ENCODE measurements at places on chromosomes 6 and 20.

DNA sequence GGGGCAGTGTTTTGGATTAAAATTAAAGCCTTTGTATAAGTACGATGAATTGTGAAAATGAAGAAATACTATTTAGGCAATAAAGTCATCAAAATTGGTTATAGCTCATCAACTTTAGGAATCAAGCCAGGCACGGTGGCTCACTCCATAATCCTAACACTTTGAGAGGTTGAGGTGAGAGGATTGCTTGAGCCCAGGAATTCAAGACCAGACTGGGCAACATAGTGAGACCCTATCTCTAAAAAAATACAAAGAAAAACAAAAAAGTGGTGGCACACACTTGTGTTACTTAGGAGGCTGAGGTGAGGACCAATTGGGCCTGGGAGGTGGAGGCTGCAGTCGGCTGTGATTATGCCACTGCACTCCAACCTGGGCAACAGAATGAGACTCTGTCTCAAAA is 8.5 kb upstream of the RHAG start:
- H3K36me3 ChIP-seq: no peaks in the 10 kb centered on the region
- H3K4me3 ChIP-seq: no peak overlapping the region
- no peak overlapping the region for H3K27ac ChIP-seq
- no peaks in the 10 kb centered on the region for H3K4me1 ChIP-seq
- DNase-seq: no peak

DNA sequence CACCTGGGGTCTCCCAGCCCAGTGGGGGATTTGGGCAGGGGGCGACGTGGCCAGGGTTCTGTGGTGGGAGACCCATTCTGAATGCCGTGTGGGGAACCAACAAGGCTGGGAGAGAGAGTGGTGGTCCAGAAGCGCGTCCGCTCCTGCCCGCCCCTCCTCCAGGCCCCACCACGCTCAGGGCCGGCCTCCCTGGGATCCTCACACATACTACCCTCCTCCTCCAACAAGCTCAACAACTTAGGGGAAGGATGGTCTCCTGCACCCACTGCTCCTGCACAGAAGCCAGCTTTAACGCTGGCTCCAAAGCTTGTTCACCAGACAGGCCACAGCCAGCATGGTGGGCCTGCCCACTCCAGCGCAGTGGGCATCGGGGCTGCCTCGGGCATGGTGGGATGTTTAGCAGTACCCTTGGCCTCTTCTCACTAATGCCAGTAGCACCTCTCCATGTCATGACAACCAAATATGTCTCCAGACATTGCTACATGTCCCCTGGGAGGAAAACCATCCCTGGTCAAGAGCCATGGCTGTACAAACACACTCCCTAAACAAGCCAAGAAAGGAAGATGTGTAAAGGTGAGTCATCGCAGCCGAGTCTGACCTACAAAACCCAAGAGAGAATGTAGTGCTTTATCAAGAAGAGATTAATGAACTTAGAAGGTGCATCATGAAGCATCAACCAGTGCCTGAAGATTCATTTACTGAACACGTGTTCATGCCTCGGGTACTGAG is 75.7 kb downstream of the BMP7 start:
- H3K27ac ChIP-seq: no peak overlapping the region
- no peak overlapping the region for H3K4me3 ChIP-seq
- no peak for DNase-seq
- no peaks in the 10 kb centered on the region for H3K36me3 ChIP-seq

DNA sequence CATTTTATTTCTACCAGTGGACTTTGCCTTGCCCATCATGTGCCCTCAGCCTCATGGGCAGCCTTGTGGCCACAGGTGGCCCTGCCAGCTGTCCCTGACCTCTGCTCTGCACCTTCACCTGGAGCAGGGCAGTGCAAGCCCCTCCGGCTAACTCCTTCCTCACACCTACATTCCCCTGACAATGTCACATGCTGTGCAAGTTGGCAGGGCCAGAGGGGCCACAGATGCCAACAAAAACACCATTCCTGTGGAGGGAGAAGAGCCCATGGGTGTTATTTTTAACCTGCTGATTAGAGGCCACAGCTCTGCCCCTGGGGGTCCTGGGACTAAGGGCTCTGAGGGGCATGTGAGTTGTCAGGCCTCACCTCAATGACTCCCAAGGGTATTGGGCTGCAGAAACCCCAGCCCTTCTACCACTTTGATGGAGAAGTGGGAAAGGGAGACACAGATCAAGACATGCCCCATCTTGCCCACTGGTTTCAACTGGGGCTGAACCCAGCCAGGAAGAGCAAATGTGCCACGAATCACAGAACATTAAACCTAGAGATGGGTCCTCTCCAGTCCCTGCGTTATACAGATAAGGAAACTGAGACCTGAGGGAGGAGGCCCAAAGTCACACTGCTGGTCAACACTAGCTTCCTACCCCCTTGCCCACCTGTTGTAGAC is 65.0 kb downstream of the MRPL14 start:
- peaks cover 13% of the 10 kb centered on the region for H3K27me3 ChIP-seq
- H3K4me3 ChIP-seq: no peak overlapping the region
- peaks cover 8% of the 10 kb centered on the region for H3K4me1 ChIP-seq
- no peak for DNase-seq
- H3K27ac ChIP-seq: no peak overlapping the region
- H3K36me3 ChIP-seq: peaks cover 7% of the 10 kb centered on the region

GRCh38 chr6:39342692-39343395 is 20.3 kb upstream of the KCNK16 start:
- no peak for DNase-seq
- H3K36me3 ChIP-seq: peaks cover 4% of the 10 kb centered on the region
- peak overlapping the region; percentile 72 for H3K27ac ChIP-seq
- H3K4me1 ChIP-seq: peaks cover 15% of the 10 kb centered on the region

- H3K36me3 ChIP-seq: no peaks in the 10 kb centered on the region
- no peak overlapping the region for H3K4me3 ChIP-seq
- H3K27me3 ChIP-seq: no peaks in the 10 kb centered on the region
Observed at GRCh38 chr6:88989215-88989614, 25.8 kb upstream of the RNGTT start.

DNA sequence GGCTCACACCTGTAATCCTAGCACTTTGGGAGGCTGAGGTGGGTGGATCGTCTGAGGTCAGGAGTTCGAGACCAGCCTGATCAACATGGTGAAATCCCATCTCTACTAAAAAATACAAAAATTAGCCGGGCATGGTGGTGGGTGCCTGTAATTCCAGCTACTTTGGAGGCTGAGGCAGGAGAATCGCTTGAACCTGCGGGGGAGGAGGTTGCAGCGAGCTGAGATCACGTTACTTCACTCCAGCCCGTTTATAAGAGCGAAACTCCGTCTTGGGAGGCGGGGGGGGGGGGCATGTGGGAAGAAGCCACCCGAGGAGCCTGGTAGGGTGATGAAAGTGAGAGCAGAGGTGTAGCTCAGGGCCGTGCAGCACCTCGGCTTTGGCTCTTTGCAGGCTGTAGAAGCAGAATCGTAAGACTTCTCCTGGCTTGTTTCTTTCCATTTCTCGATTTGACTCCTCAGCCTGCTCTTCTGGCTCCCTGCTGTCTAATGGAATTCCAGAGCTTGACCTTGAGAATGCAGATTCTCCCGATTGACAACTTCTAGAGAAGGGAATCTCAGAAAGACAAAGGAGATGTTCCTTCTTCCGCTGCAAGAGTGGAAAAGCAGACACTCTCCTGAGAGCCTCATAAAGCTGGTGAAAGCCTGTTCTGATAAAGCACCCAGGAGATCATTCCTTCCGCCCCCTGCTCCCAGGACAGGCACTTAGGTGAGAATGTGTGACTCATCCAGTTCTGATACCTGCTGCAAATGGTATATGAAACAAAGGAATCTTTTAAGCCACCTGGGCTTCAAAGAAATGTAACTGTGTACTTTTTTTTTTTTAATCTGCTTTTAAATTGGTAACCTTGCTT is 26.0 kb upstream of the PPP1R16B start:
- no peaks in the 10 kb centered on the region for H3K27me3 ChIP-seq
- no peak overlapping the region for H3K27ac ChIP-seq
- H3K4me3 ChIP-seq: no peak overlapping the region
- DNase-seq: no peak
- peaks cover 3% of the 10 kb centered on the region for H3K36me3 ChIP-seq
- no peaks in the 10 kb centered on the region for H3K4me1 ChIP-seq

DNA sequence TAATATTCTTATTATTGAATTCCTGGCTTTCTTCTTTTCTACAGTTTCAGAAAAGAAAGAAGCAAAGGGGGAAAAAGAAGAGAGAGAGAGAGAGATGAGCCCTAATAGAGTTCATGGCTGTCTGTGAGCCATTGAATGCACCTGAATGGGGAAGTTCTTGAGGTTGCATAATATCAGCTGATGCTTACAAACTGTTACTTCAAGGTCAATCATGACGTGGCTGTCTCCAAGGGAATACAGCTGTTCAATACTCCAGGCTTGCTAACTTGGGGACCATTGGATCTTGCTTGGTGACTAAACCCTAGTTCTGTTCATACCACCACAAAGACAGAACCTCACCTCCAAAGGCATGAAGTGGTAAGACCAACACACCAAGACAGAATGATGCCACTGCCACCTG is 180.4 kb downstream of the ADGRG6 start:
- H3K36me3 ChIP-seq: no peaks in the 10 kb centered on the region
- H3K27ac ChIP-seq: no peak overlapping the region
- H3K27me3 ChIP-seq: peaks cover 4% of the 10 kb centered on the region
- no peak overlapping the region for H3K4me3 ChIP-seq
- DNase-seq: no peak

DNA sequence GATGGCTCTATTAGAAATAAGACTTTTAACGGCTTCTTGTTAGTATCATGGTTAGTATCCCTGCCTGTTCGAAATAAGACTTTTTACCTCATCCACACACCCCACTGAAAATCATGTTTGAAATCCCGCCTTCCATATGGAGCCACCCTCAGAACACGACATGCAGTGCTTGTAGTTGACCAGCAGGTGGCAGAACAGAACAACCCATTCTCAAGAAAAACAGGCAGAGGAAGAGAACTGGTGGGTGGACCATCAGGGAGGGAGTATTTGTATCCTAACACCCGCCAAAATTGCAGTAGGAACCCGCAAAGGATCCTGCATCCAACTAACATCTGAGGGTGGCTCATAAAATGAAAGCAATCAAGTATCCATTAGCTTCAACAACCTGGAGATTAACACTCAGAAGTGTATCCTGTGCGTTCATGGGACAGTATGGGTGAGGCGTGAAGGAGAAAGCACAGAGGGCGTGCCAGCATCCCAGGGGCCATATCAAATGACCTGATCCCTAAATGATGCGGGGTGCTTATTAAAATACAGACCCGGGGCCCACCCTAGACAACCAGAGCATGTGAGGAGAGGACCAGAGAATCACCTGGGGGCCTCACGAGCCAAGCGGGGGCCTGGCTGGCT is 89.6 kb upstream of the NHSL1 start:
- peak; percentile 59 for DNase-seq
- no peaks in the 10 kb centered on the region for H3K36me3 ChIP-seq
- H3K27ac ChIP-seq: no peak overlapping the region
- peaks cover 16% of the 10 kb centered on the region for H3K4me1 ChIP-seq
- no peak overlapping the region for H3K4me3 ChIP-seq
- H3K27me3 ChIP-seq: peaks cover 6% of the 10 kb centered on the region

- H3K4me1 ChIP-seq: no peaks in the 10 kb centered on the region
- no peak overlapping the region for H3K27ac ChIP-seq
- H3K4me3 ChIP-seq: no peak overlapping the region
- peaks cover 9% of the 10 kb centered on the region for H3K27me3 ChIP-seq
Observed at GRCh38 chr6:160960839-160961238, 30.7 kb upstream of the MAP3K4 start.
